ENCODE measurements at places on chromosomes 7 and 10.

DNA sequence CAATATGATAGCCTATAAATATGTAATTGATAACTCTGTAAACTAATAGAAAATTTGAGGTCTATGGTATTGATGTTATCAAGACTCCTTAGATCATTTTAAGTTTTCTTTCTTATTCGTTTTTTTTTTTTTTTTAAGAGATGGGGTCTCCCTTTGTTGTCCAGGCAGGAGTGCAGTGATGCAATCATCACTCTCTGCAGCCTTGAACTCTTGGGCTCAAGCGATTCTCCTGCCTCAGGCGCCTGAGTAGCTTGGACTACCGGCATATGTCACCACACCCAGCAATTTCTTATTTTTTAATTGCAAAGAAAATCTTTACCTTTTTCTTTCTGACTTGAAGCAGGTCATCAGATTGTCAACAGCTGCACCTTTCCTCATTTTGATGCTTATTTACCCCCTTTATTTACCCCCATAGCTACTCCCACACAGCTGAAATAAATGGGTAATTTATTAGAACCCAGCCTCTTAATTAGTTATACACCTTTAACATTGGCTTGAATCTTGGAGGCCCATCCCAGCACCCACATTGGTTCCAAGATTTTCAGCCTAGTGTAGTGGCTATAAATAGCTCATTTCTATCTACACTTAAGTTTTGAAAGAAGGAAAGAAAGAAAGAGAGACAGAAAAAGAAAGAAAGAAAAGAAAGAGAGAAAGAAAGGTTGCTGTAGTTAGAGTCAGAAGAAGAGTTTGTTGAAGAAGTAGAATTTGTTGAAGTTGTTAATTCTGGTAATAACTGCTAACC is 38.3 kb downstream of the ARL4A start:
- no peak for DNase-seq

DNA sequence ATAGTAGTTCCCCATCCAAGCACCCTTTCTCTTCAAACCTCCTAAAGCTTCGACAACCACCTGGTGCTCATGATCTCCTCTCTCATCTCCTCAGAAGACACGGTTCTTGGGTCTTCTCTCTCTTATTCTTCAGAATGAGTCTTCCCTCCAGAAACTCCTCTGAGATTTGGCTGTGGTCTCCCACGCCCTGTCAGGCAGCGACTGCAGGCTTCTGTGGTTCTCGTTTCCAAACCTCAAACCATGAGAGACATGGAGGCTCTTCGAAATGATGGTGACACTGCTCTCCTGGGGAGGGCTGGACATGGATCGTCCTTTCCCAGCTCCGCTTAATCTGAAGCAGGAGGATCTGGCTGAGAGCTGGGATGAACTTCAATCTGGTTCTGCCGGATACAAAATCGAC is 78.6 kb upstream of the PITRM1 start:
- no peak for DNase-seq

DNA sequence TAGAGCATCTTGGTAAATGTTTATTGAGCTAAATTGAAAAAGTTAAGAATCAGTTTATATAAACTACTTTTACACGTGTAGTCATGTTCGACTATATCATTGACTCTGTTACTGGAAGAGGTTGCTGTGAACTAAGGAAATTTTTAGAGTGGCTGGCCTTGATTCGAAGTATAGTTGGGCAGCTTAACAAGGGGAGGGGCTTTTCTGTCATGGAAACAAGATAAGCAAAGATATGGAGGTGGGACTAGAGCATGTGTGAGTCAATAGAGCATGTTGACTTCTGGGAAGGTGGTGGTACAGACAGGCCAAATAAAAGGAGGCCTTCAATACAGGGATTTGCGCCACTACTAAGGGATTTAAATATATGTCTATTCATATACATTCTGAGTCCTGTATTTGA is 7.6 kb downstream of the ATP5F1C start:
- DNase-seq = no peak

GRCh38 chr10:104498347-104499081 is 142.6 kb upstream of the SORCS3 start:
- no peak for DNase-seq

- no peak for DNase-seq
These were observed 204.9 kb upstream of the NPSR1 start for GRCh38 chr7:34453150-34453549.

- DNase-seq = peak; percentile 90
These were observed at the start of gene INPP5F for GRCh38 chr10:119725828-119726675. INPP5F (plus strand) TSS chr10:119726050; CDS start chr10:119726263, 213 bp downstream.

- peak; percentile 69 for DNase-seq
These were observed 91.0 kb upstream of the NFE2L3 start for GRCh38 chr7:26060733-26061677.

- no peak for DNase-seq
These were observed 75.9 kb downstream of the BUB3 start for GRCh38 chr10:123229927-123230630.

DNA sequence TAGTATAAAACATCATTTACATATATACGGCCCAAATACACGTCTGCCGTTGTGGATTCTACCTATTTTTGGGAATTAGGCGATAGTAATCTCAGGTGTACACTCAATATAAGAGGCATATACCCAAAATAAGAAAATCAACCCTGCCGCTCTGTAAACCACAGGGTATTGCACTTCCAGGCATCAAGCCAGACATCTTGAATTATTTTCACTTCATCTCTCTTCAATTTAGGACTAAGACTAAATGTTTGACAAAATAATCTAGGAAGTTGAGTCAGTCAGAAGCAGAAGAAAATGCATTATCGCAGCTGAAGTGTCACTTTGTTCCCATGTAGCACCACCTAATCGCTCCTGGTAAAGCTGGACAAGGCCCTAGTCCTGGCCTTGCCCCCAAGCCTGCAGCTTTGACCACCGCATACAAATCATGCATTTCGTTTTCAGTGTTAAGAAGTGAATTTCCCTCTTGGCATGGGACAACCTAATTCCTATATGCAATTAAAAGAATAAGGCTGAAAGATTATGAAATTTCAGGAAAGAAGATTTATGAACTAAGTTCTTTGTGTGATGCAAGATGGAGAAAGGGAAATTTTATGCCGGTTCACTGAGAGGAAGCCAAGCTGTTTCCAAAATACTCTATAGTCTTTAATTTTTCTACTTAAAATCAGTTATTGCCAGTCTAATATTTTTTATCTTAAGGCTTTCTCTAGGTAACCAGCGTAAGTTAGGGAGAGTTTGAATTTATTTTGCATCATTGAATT is 26.0 kb downstream of the CABCOCO1 start:
- no peak for DNase-seq

DNA sequence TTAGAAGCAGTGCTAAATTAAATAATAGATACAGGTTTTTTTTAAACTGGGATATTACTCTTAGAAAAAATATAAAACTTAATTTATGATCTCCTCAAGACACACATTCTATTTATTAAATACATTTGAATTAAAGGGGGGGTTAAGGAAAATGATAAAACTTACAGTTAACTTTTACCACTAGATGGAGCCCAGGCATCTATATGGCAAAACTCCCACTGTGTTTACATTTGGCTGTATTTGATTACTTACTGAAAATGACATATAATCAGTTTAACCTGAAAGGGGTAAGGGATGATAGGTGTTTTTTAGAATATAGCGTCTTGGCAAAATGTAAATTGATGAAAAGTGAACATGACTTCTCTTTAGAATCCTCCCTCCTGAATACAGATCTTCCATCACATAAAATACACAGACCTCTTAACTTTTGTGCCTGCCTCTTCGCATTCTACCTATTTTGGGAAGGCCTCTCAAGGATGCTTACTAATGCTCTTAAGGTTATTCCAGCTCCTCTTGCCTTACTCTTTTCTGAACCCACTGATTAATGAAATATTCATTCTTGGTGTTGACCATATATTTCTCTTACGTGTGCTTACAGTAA is 235.7 kb downstream of the AGMO start:
- DNase-seq = peak; percentile 8

DNA sequence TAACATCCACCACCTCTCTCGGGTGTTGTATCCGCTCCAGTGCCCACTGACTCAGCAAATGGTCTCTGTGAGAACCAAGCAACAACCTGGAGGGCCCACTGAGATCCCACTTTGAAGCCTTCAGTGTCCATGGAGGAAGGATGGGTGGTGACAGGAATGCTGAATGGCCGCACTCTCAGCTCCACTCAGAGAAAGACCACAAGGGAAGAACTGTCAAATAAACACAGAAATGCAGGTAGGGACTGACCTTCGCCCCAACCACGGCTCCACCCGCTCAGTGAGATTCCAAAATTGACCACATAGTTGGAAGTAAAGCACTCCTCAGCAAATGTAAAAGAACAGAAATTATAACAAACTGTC is 65.8 kb downstream of the VIPR2 start:
- DNase-seq = no peak

- DNase-seq = peak; percentile 97
These were observed 82.7 kb downstream of the SPAG6 start for GRCh38 chr10:22427890-22428571.

DNA sequence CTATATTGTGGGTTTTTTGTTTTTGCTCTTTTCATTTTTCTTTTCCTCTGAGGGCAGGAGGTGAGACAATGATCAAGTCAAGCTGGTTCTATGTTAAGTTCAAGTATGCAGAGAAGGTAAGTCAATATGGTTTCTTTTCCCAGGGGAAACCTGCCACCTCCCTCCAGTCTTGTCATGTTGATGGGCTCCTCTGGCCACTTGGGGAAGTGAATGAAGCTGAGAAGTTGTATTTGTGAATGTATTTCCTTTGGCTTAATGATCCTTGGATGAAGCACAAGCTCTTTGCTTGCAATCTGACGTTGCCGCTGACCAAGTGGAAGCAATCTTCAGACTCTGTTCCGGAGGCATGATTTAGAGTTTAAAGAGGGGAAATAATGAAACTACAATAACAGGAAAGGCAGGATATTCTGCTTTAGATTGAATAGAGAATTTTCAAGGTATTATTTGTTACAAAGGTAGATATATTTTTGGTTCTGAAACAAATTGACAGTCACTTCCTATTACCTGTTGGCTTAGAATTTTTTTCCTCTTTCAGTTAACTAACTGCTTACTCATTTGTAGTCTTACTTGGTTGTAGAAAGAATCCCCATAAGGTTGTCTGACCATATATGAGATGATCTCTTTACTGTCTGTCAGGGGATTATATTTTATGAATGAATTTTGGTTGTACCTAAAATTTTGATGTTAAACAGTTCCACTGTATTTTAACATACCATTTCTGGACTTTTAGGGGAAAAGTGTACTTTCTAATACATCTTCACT is 369.6 kb downstream of the AUTS2 start:
- DNase-seq = no peak

GRCh38 chr7:85160223-85160622 is 26.6 kb downstream of the SEMA3D start:
- DNase-seq = no peak

DNA sequence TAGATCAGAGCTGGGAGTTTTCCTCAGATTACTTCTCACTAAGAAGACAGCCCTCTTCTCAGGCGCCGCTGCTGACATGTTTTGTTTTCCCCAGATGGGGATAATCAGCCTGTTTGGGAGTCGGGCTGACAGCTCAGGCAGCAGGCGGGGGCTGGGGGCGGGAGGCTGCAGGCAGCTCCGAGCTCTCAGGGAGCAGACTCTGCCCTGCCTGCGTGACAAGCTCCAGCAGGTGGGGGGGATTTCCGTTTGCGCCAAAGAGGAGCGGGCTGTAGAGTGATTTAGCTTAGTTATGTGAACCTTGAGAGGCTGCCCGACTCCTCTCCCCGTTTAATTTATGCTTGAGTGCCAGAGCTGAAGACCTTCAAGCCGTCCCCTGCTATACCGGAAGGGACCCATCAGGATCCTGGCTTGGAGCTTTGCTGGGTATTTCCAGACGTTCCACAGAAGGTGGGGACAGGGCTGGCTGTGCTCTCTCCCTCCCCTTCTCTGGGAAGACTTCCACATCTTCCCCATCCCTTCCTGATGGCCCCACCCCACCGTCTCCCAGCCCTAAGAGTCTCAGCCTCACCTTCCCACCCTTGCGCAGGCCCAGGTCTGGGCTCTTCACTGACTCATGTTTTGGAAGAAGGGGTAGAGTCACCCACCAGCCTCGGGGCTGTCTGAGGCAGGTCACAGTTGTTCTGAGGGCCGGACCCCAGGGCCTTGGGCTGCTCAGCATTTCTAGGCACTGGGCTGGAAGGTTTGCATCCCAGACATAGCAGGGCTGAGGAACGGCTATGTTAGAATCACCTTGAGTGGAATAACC is 24.7 kb upstream of the ADCYAP1R1 start:
- DNase-seq = peak; percentile 28

DNA sequence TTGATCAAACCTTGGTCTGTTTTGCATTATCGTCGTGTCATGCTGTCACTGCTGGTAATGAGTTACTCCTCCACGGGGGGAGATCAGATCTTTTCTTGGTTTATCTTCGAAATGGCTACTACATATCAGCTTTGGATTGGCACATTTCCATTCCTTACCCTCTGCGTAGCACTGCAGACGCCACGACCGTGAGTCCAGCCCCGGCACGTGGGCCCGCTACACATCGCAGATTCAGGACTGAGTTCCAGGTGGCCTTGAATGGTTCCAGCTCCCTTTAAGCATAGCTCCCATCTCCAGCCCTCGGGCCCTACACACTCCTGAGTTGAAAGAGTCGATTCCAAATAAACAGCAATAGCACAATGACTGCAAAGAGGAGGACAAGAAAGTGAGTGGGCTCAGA is 238.6 kb upstream of the PFKP start:
- no peak for DNase-seq

- no peak for DNase-seq
These were observed 85.4 kb upstream of the PLXDC2 start for GRCh38 chr10:19730907-19731217.

DNA sequence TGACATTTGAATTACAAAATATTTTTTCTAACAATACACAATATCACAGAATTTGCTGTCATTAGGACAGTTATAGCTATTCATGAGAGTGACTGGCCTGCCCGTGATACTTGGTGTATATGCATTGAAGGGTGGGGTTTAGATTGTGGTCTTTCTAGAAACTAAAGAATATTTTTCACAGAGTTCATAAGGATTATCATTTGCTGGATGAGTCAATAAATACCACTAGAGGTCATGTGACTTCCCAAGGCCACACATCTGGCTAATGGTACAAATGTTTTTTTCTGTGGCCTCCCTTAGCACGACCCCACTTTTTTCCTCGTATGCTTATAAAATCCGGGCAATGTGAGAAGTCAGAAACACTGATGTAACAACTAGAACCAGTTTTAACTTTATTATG is 5.2 kb downstream of the OPTN start:
- DNase-seq = no peak

GRCh38 chr7:132558815-132559214 is 17.5 kb downstream of the PLXNA4 start:
- no peak for DNase-seq

GRCh38 chr10:73894245-73894971 is 16.5 kb upstream of the PLAU start:
- no peak for DNase-seq

GRCh38 chr10:36662571-36662970 is 462.8 kb upstream of the ANKRD30A start:
- no peak for DNase-seq

- DNase-seq = no peak
These were observed 58.8 kb downstream of the TCERG1L start for GRCh38 chr10:131252567-131253276.

GRCh38 chr7:28203508-28204240 is 23.1 kb upstream of the JAZF1 start:
- DNase-seq = no peak

GRCh38 chr7:98862716-98863420 is 6.9 kb downstream of the TMEM130 start:
- no peak for DNase-seq

All from NCI-H446 treated with DMSO at 0.1 percent for 48 hours (cell line).